ENCODE measurements at places on chromosomes 3 and 15. TPM values are rescaled to one million over a fixed set of nuclear protein-coding genes. Genes with fewer than 3 reads are reported as not detected.

DNA sequence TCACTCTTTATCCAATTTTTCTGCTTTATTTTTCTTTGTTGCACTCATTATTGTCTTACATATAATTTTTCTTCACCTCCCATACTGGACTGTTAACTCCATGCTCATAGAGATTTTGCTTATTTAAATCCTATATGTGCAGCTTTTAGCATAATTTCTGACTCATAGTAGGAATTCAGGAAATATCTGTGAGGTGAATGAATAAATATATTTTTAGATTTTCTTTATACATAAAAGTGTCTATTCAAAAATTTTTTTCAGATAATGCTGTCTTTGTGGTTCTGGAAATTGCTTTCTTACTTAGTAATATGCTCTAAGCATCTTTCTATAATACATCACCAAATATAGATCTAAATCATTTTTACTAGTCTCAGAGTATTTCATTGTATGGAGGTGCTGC is 191.8 kb upstream of the SUCLG2 start:
- no peak for DNase-seq

The LMAN1L gene
- polyA plus RNA-seq: not detected

The AADACL2 gene
- polyA plus RNA-seq: 0.31 TPM

- no peak for DNase-seq
Measured at GRCh38 chr3:9653565-9654248, 4.4 kb downstream of the MTMR14 start.

DNA sequence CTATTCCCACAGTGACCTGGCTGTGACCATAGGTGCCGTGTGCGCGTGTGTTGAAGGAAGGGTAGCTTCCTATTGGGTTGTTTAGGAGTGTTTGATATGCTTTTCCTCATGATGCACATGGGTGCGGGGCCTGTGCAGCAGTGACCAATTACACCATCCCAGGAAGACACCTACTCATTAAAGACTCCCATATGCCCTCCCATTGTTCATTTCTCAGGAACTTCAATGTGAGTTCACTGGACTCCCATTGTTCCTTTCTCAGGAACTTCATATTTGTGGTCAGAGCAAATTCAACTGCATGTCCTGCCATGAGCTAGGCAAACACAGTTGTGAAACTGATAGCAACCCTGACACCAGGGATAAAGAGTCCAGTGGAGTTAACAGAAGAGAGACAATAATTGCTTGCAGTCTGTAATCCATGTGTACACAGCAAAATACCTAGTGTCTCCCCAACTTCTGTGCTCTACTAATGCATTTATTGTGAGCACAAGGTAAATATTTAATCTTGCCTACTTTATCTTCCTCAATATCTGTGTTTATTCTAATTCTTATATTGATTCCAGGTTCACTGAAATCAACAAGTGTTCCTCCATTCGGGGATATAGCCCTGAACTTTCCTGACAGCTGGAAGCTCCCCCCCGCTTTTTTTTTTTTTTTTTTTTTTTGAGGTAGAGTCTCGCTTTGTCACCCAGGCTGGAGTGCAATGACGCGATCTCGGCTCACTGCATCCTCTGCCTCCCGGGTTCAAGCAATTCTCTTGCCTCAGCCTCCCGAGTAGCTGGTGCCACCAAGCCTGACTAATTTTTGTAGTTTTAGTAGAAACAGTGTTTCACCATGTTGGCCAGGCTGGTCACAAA is 57.5 kb upstream of the GCNT3 start:
- DNase-seq: no peak

The FEZF2 gene
- polyA plus RNA-seq: not detected

DNA sequence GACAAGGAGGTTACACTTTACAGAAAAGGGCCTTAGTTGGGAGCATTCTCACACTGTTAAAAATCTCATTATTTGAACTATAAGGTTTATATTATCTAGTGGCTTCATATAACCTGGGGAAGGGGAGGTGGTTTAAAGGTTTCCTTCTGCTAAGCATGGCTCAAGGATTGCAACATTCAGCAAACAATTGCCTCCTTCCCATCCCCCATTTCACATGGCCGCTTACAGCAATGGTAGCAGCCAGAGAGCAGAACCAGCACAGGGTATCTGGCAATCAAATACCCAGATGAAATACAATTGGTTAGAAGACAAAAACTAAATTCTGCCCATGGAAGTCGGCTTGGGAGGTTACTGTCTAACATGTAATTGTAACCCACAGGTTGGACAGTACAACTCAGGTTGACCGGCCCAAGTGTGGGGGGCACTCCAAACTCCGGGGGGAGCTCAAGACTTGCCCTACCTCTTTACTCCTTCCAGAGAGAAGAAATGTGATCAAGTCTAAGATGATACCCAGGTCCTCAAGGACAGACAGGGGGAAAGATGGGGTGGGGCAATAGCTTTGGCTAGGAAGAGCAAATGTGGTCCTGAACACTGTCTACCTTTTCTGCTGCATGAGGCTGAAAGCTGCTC is 15.5 kb downstream of the ETV5 start:
- DNase-seq: no peak

DNA sequence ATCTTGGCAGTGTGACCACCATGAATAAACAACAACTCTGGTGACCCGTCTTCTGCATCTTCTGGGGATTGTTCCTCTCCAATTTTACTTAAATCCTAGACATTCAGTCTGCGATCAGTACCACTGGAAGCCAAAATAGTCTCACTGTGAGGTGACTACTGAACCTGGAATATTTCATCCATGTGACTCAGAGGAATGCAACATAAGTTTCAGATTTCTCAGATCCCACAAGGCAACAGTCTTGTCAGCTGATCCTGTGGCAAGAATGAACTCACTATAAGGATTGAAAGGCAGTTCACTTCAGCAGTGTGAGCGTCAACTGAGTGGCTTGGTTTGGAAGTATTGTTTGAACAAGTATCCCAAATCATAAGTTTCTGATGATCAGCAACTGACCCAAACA is 13.2 kb downstream of the NSUN3 start:
- DNase-seq: no peak

DNA sequence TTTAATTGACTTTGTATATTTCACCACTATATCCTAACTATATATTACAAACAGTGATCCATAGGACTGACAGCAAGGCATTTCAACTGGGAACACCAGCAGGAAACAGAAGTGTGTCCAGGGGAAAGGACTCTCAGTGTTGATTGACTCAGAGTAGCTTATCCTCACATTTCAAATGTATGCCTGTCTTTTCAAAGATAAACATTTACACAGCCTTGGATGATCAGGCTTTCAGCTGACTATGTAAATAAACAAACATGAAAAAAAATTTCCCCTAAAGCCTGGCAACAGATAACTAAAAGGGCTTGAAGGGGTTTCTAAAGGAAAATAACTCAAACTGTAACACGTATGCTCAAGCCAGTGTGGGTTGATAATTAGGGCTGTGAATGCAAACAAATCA is 321.8 kb downstream of the TBC1D5 start:
- no peak for DNase-seq

Measured in hindlimb muscle (tissue), 1 donor.